ENCODE measurements at places on chromosomes 1 and 21.

- no peak for DNase-seq
These were observed 1.7 kb downstream of the WASF2 start for GRCh38 chr1:27487966-27488884.

DNA sequence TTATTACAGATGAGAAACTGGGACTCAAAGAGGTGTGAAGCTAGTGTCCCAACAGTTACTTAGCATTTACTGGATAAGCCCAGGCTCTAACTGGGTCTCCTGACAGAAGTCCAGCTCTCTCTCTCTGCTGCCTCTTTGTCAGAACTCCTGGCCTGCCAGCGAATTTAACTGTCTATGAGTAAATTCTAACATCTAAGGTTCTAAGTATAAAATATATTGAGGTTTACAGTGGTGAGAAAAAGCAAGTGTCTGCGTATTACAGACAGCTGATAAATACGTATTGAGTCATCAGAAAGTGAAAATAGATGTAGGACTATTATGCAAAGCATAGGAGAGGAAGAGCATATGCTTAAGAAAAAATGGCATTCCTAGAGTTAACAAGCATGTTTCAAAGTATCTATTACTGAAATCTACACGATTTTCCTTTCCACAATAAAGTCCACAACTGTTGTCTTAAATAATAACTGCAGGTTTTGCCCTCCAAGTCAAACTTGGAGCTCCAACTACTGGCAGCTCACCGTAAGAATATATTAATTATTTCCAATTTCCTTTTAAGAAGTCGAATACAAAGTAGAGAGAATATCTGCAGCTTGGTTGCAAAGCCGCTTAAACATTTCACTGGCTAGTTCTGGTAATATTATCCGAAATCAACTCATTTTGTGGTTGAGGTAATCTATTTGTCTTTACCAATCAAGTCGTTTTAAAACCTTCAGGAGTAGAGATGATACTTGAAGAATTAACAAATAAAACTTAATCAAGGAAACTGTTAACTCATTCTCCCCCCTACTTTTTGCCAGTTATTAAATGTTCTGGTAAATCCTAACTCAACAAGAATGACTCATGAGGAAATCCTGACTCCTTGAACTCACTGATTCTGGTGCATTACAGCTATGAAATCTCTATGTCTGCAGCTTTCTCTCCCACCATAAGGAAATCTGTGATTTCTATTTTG is 1.4 kb upstream of the RGS2 start:
- peak; percentile 70 for DNase-seq

- peak; percentile 59 for DNase-seq
These were observed 61.7 kb upstream of the EDN2 start for GRCh38 chr1:41545996-41546832.

- DNase-seq = peak; percentile 99
These were observed at the start of the genes AIDA and BROX for GRCh38 chr1:222712253-222713090. AIDA (minus strand) TSS chr1:222712491; CDS start chr1:222712317, 174 bp downstream. BROX (plus strand) TSS chr1:222712564; CDS start chr1:222715700, 3,136 bp downstream.

- no peak for DNase-seq
These were observed 17.6 kb downstream of the CRB1 start for GRCh38 chr1:197285526-197286205.

- peak; percentile 92 for DNase-seq
These were observed 1.5 kb downstream of the TRIM62 start for GRCh38 chr1:33180226-33180910.

GRCh38 chr1:183103147-183103546 is 79.9 kb downstream of the LAMC1 start:
- no peak for DNase-seq

- no peak for DNase-seq
These were observed 990.0 kb downstream of the KCNT2 start for GRCh38 chr1:195618287-195618686.

GRCh38 chr1:182626527-182626926 is 22.3 kb upstream of the RGS16 start:
- no peak for DNase-seq

DNA sequence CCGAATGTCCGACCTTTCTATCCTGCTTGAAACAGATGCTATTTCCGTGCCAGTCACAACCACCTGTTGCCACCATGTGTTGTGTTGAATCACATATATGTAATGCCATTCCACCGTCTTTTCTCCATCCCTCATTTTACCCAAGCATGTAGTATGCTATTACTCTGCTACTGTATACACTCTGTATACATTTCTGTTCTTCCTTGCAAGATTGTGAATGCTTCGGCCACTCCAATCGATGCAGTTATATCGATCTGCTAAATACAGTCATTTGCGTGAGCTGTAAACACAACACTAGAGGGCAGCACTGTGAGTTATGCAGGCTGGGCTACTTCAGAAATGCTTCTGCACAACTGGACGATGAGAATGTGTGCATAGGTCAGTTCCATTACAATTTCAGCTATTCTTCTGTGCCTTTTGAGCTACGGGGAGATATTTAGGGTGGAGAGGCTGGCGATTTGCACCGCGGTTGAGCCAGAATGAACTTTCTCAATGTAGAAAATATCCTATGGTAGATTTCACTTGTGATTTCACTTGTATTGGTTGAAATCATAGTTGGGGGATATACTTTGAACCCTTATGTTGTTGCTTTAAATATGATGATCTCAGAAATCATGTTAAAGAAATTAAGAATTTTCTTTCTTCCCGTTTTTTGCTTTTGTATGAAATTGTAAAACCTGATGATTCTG is 289.8 kb downstream of the NTNG1 start:
- DNase-seq = no peak

DNA sequence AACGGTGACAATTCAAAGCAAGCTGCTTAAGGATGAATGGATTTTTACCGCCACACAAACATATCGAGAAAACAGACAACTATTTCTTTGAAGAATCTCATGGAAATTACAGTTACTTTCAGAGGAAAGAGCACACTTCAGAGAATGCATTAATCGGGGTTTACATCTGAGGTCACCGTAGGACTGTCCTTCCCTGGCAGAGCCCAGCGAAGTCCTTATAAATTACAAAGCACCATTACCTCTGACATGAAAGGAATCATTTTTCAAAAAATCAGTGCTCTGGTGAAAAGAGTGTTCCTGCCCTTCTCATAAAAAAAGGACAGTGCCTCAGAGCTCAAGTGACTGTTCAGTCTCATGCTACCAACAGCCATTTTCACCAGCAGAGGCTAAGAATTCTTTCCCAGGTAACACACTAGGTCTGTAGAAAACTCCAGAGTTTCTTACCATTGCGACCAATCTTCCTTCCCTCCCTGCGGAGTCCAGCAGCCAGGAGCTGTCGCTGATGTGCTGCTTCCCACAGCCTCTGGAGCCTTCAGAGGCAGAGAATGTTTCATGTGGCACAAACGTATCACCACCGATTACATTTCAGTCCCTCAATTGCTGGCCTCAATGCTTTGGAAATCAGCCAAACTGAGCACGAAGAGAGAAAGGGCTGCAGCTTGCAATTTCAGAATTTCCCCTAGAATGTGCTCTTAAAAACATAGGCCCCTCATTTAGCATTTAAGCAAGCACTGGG is 75.4 kb downstream of the PLD5 start:
- DNase-seq = no peak

DNA sequence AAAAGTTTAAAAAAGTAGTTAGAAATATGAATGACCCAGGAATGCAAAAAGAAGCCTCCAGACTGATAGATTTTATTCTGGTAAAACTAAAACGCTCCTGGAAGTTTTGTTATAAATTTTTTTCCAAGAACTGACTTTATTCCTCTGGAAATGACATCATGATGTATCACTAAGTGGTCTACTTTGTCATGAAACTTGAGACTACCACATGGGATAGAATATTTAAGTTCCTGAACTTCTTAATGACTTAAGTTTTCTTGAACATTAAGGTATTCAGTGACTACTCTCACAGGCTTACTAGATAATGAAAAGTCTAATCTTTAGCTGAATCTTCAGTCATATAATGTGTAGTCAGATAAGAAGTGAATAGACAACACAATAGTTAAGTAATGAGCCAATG is 842.2 kb downstream of the USP25 start:
- no peak for DNase-seq

- DNase-seq = no peak
These were observed 273.4 kb upstream of the CACYBP start for GRCh38 chr1:174726167-174726879.

- no peak for DNase-seq
These were observed 4.0 kb upstream of the ETNK2 start for GRCh38 chr1:204155881-204156280.

DNA sequence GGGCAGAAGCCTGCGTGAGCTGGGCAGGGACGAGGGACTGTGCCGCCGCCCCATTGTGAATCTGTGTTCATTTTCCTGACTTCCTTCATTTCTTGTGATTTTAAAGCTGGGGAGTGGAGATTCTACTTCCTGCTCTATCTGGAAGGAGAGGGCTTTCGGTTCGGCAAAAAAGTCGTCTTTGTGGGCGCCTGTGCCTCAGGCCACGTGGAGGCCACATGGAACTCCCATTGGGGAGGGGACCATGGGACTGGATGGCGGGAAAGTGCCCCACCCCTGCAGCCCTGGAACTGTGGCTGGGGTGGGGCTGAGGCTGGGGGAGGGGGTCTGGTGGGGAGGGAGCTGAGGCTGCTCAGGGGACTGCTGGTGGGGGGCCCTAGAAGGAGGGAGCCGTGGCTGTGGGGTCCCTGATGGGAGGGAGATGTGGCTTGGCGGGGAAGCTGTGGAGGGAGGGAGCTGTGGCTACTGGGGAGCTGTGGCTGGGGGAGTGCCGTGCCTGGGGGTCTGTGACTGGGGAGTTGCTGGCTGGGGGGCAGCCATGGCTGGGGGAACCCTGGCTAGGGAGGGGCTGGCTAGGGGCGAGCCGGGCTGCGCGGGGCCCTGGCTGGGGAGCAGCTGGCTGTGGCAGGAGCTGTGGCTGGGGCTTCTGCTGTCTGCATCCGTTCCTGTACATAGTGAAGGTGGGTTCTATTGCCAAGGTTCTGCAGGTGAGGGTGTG is 31.5 kb downstream of the COL18A1 start:
- DNase-seq = no peak

DNA sequence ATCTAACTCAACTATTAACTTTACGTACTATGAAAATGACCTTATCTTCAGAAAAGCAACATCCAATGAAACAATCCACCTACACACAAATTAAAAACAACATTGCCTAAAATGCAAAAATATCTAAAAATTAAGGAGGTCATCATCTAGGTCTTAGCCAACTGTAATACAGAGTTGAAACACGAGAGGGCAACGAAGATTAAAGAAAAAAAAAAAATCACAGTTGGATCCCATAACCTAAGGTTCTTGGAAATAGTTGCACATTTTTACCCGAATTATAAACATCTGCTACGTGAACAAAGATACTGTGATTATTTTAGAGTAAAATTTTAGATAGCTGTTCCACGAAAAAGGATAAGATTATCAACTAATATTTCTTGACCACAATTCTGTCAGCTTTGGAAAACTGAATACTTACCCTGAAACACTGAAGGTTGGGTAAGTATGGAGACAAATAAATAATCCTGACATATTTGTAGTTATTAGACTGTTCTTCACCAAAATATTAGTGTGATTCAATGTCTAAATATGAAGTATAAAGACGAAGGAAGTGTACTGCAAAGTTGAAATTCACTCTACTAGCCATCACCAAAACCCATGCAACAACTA is 88.0 kb upstream of the AK4 start:
- DNase-seq = no peak

All from activated effector memory CD4-positive, alpha-beta T cell treated with anti-CD3 and anti-CD28 coated beads, Interleukin-2, amount 50 U/mL, for 16 hours (primary cell).